ENCODE measurements at places on chromosomes 16 and 17.

DNA sequence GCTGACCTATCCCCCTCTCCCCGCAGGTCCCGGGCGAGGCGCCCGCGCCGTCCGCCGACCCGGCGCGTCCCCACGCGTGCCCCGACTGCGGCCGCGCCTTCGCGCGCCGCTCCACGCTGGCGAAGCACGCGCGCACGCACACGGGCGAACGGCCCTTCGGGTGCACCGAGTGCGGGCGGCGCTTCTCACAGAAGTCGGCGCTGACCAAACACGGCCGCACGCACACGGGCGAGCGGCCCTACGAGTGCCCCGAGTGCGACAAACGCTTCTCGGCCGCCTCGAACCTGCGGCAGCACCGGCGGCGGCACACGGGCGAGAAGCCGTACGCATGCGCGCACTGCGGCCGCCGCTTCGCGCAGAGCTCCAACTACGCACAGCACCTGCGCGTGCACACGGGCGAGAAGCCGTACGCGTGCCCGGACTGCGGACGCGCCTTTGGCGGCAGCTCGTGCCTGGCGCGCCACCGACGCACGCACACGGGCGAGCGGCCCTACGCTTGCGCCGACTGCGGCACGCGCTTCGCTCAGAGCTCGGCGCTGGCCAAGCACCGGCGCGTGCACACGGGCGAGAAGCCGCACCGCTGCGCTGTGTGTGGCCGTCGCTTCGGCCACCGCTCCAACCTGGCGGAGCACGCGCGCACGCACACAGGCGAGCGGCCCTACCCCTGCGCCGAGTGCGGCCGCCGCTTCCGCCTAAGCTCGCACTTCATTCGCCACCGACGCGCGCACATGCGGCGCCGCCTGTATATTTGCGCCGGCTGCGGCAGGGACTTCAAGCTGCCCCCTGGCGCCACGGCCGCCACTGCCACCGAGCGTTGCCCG, 10.3 kb downstream of the ZNF771 start:
- DNase-seq = peak; percentile 92

DNA sequence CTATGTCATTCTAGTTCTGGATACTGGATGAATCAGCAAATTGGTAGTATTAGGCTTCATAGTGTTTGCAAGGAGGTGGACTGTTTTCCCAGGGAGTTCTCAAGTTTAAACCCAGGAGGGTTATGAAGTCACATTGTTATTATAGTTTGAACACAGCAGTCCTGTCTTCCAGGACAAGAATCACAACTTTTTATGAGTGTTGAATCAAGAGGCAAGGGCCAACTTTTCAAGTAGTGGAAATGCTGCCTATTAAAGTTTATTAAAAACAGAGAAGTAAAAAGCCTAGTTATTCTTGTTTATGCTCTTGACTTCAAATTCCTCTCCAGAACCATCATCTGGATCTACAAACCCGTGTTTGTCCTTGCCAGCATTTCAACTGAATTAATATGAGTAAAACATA, 86.3 kb upstream of the GOT2 start:
- DNase-seq = no peak

- no peak for DNase-seq
Measured at GRCh38 chr17:3019761-3020160, 43.6 kb downstream of the OR1D5 start.

DNA sequence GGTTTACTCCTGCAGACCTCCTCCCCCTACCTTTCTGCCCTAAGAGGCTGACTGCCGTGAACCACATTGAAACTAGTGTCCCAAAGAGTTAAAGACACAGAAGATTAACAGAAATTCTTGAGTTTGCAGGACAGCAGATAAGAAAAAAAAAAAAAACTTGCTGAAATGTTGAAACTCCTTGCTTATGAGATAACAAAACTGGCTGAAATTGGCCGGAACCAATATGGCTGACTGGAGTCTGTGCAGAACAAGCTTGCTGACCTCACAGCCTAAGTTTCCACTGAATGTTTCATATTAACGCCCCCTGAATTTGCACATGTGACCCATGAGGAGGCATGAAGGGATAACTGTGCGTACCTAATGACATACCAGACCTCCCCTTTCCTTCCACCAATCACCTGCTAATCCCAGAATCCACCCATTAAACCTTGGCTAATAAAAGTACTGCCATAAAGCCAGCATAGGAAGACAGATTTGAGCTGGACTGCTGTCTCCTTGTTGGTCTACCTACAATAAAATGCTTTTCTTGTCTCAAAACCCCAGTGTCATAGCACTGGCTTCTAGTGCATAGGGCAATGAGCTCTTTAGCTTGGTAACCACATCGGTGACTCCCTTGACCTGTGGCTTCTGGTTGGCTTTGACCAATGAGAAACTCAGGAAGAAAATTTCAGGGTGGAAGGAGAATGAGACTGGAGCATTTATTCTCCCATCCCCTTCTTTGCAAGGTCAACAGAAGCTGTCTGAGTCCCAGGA, 80.1 kb downstream of the PMP22 start:
- no peak for DNase-seq

DNA sequence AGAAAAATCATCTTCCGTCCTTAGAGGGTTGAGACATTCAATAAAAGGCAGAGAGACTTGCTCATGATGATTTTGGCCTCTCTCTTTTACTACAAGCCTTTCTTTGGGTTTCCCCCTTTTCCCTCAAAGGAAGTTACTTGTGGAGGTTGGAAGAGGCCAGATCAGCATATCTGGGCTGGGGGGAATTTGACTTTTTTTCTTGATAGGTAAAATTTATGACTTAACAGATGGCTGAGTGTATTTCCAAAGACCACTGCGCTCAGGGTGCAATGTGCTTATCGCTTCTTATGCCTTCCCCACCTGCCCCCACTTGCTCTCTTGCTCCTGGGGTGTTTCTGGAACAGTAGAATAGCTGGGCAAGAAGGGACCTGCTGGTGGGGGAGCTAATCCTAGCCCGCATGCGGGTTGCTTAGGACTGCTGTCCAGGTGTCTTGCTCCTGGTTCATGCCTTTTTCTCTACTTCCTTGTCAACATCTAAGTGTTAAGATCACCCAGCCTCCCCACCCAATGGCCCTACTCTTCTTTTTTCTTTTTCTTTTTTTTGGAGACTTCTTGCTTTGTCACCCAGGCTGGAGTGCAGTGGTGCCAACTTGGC, 131.9 kb downstream of the MSI2 start:
- DNase-seq = no peak

DNA sequence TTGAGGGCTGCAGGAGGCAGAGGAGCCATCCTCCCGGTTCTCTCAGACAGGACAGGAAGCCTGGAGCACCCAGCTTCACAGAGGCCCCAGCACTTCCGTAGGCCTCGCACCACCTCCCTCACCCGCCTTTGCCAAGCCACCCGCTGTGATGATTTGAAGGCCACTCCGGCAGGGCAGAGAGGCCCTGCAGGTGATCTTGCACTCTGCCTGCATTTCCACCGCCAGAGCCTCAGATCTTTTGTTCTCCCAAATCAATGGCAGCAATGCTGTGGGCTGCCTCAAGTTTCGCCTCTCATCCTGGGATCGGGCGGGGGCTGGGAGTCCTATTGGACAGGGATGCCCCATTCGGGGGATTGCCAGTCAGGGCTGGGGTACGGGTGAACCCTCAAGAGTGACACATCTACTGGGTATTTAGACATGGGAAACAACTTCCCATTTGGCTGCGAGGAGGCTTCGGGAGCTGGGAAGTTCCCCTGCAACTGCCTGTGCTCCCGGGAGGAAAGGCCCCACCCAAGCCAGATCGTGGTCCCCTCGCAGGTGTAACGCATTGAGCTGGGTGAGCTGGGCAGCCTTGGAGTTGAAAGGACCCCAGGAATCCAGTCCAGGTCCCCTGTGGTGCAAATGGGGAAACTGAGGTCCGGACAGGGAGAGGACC, 34.8 kb upstream of the PEMT start:
- DNase-seq = no peak

GRCh38 chr17:54368906-54369305, 531.7 kb upstream of the TOM1L1 start:
- DNase-seq = no peak

DNA sequence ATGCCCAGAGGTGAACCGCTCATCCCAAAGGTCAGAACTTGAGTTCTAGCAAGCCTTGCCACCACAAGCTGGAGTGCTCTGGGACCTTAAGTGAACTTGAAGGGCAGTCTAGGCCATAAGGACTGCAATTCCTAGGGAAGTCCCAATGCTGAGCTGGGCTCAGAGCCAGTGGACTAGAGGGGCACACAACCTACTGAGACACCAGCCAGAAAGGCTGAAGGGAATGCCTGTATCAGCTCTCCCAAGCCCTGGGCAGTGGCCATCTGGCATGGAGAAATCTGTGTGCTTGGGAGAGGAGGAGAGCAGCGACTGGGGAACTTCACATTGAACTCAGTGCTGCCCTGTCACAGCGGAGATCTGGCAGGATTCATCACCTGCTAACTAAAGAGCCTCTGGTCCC, 201.3 kb downstream of the CEP112 start:
- DNase-seq = no peak

GRCh38 chr17:79930877-79931816, 91.9 kb upstream of the CBX4 start:
- no peak for DNase-seq

DNA sequence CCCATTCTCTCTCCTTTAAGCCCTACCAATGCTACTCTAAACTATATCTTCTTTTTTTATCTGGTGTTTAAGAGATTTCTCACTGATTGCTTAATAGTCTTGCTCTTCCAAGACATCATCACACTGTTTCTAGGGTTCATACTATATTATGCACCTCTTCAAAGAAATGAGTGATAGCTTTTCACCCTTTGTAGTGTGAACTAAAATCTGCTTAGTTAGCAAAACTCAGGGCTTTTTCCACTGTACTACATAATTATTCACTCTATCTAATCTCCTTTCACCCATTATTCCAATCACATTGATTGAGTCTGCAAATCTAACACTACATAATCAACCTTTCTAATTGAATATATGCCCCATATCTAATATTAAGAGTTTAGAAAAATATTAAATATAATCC, 456.0 kb upstream of the SOX9 start:
- DNase-seq = no peak
